NCI-H748 treated with DMSO at 0.1 percent for 48 hours (cell line): ENCODE measurements at places on chromosomes 7 and 10.

- no peak for DNase-seq
Observed at GRCh38 chr7:35289376-35289775, 35.5 kb upstream of the TBX20 start.

DNA sequence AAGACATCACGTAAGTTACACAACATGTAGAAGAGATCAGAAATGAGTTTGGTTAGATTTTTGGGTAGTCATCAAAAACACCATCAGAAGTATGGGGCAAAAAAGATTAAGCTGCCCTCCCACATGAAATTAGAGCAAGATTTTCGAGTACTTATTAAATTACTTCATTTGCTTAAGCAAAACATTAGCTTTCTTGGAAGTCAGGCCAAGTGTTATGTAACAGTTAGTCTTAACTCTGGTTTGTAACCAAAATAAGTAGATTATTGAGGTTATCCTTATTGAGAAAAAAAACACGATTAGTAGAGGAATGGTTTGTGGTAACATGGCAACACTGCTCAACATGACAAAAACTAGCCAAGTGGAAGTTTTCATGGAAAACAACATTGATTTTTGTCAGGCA is 37.9 kb downstream of the HBP1 start:
- no peak for DNase-seq

- DNase-seq: no peak
Observed at GRCh38 chr7:33926535-33926934, 21.2 kb downstream of the BMPER start.

- no peak for DNase-seq
Observed at GRCh38 chr7:82669141-82669540, 225.6 kb upstream of the CACNA2D1 start.

- DNase-seq: no peak
Observed at GRCh38 chr10:114402871-114403540, 1.3 kb downstream of the AFAP1L2 start.
